ENCODE measurements at places on chromosomes 12 and 14. TPM values are rescaled to one million over a fixed set of nuclear protein-coding genes. Genes with fewer than 3 reads are reported as not detected.

- H3K36me3 ChIP-seq = no peaks in the 10 kb centered on the region
- DNase-seq = no peak
- H3K27me3 ChIP-seq = no peaks in the 10 kb centered on the region
- no peak overlapping the region for H3K4me3 ChIP-seq
Observed at GRCh38 chr14:59308673-59309072, 120.2 kb downstream of the DAAM1 start.

- H3K4me1 ChIP-seq = no peaks in the 10 kb centered on the region
- H3K4me3 ChIP-seq = no peak overlapping the region
- DNase-seq = no peak
- no peaks in the 10 kb centered on the region for H3K27me3 ChIP-seq
- H3K36me3 ChIP-seq = no peaks in the 10 kb centered on the region
Observed at GRCh38 chr14:93533842-93534241, 103.1 kb downstream of the UNC79 start.

- DNase-seq = no peak
- peaks cover 2% of the 10 kb centered on the region for H3K4me1 ChIP-seq
- H3K4me3 ChIP-seq = no peak overlapping the region
- H3K27ac ChIP-seq = no peak overlapping the region
- H3K36me3 ChIP-seq = no peaks in the 10 kb centered on the region
Observed at GRCh38 chr14:87109271-87109670, 883.7 kb downstream of the GALC start.

RFX4 gene
- not detected for polyA plus RNA-seq

Measured in IMR-90 (cell line).